ENCODE measurements at places on chromosomes 13 and 19. TPM values are rescaled to one million over a fixed set of nuclear protein-coding genes. Genes with fewer than 3 reads are reported as not detected.

DNA sequence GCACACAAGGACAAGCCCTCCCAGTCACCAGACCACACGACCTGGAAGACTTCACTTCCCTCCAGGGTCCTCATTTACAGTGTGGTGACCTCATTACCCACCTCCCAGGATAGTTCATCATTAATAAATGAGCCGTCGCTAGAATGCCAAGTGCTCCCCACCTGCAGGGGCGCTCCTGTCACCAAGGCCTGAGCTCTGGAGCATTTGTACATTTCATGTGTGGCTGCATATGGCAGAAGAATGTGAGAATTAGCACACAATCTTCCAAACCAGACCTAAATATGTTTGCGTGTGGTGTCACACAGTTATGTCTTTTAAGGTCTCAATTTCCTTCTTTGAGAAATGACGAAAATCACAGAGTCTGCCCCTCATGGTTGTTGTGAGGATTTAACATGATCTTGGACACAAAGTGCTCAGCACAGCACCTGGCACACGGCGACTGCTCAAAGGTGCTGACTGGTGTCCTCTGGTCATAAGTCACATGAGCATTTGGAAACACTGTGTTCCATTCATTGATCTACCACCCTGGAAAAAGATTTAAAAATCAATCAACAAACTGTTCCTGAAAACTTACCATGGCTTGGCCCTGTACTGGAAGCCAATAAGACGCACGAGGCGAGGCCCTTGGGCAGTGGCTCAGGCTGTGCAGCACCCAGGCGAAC is 150.6 kb upstream of the SPACA7 start:
- no peak for DNase-seq
- no peaks in the 10 kb centered on the region for H3K36me3 ChIP-seq
- no peak overlapping the region for H3K27ac ChIP-seq
- no peak overlapping the region for H3K4me3 ChIP-seq
- H3K27me3 ChIP-seq, result no peaks in the 10 kb centered on the region

KLK5 gene
- not detected for total RNA-seq

- DNase-seq, result peak; percentile 34
- H3K27me3 ChIP-seq, result no peaks in the 10 kb centered on the region
- H3K4me1 ChIP-seq, result no peaks in the 10 kb centered on the region
Measured at GRCh38 chr13:105139380-105140285, 1395.8 kb downstream of the EFNB2 start.

DNA sequence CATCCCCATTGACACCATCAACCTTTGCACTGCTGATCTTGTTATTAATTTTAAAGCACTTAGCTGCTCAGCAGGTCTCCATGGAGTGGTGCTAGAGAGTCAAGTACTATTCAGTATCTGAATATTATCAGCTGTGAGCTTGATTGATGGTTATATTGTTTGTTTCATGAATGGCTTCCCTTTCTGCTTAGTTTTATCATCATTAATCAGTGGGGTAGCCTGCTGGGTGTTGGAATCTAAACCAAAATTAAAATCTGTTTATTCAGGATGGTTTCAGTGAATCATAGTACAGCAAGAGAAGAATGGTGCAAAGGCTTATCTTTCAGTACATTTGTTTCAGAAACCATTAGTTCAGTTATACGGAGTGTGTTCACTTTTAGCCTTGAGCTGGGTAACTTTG is 42.5 kb upstream of the SCEL start:
- no peak for DNase-seq
- H3K4me3 ChIP-seq, result no peak overlapping the region
- H3K27ac ChIP-seq, result no peak overlapping the region
- H3K27me3 ChIP-seq, result no peaks in the 10 kb centered on the region

GRCh38 chr19:47323872-47324271 is 8.1 kb upstream of the C5AR2 start:
- H3K27ac ChIP-seq, result no peak overlapping the region
- no peaks in the 10 kb centered on the region for H3K4me1 ChIP-seq
- DNase-seq, result no peak
- no peaks in the 10 kb centered on the region for H3K27me3 ChIP-seq

PGLYRP1 gene
- total RNA-seq, result not detected

DNA sequence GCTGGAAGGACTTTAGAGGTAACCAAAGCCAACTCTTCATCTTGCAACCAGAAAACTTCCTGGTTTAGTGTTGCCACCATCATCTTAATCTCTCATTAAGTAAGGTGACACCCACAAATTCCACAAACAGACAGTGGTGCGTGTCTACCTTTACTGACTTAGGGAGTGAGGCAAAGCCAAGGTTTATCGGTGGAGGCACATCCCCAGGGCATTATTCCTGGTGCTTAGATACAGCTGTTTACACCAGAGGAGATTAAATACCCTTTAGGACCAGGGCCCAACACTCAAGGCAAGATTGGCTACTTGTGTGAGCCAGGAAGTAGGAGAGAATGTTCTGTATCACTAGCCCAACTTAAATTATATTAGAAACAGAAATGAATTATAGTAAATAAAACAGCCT is 9.5 kb downstream of the STOML3 start:
- DNase-seq, result no peak
- no peaks in the 10 kb centered on the region for H3K27me3 ChIP-seq
- no peak overlapping the region for H3K27ac ChIP-seq
- no peak overlapping the region for H3K4me3 ChIP-seq
- H3K36me3 ChIP-seq, result no peaks in the 10 kb centered on the region

MYO16 gene
- total RNA-seq, result not detected

- peaks cover 19% of the 10 kb centered on the region for H3K4me1 ChIP-seq
- no peak for DNase-seq
- no peak overlapping the region for H3K4me3 ChIP-seq
- no peaks in the 10 kb centered on the region for H3K36me3 ChIP-seq
- no peak overlapping the region for H3K27ac ChIP-seq
Measured at GRCh38 chr13:50078231-50078894, 63.1 kb downstream of the KCNRG start.

APOC4 gene
- total RNA-seq, result not detected

DNA sequence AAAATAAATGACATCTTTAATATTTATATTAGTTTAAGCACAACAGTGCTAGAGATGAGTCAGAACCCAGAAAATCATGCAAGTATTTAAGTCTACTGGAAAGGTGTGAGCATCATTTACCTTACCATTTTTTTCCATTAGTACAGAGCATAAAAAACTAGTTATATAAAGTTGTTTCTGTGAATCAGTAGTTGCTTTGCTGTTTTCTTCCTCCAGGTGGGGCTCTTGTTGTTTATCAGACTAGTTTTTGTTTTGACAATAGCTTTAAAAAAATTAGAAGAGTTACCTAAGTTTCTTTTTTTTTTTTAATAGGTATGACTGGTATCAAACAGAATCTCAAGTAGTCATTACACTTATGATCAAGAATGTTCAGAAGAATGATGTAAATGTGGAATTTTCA is 12.7 kb downstream of the SUGT1 start:
- no peaks in the 10 kb centered on the region for H3K4me1 ChIP-seq
- H3K27ac ChIP-seq, result no peak overlapping the region
- H3K4me3 ChIP-seq, result no peak overlapping the region
- H3K27me3 ChIP-seq, result no peaks in the 10 kb centered on the region

DNA sequence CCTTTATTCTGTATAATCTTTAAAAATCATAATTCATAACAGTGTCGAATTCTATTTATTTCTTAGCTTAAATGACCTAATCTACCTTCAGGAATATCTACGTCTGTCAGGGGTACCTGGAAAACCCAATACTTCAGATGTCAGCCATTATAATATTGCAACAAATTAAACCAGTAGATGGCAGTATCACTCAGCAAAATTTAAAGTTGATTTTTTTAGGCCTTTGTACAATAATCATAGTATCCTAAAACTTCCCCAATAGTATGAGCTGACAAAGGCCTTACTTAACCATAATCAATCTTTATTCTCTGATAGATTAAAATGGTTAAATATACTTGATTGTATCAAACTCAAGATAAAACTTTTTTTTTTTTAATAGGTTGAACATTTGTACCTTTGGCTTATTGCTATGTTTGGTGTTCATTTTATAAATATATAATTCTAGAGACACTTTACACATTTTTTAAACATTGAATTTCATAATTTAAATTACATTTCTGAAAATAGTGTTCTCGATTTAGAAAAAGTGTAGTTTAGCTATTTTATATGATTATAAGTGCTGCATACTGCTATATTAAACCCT is 830.2 kb upstream of the SPRY2 start:
- H3K4me1 ChIP-seq, result no peaks in the 10 kb centered on the region
- no peak for DNase-seq
- H3K27me3 ChIP-seq, result no peaks in the 10 kb centered on the region
- no peaks in the 10 kb centered on the region for H3K36me3 ChIP-seq

- no peak overlapping the region for H3K4me3 ChIP-seq
- H3K27me3 ChIP-seq, result no peaks in the 10 kb centered on the region
- DNase-seq, result no peak
- no peaks in the 10 kb centered on the region for H3K4me1 ChIP-seq
- no peaks in the 10 kb centered on the region for H3K36me3 ChIP-seq
- no peak overlapping the region for H3K27ac ChIP-seq
Measured at GRCh38 chr19:15210323-15210781, 9.6 kb upstream of the NOTCH3 start.

ZNF667 gene
- not detected for total RNA-seq

- no peaks in the 10 kb centered on the region for H3K4me1 ChIP-seq
- no peak for DNase-seq
- H3K27me3 ChIP-seq, result no peaks in the 10 kb centered on the region
- H3K27ac ChIP-seq, result no peak overlapping the region
Measured at GRCh38 chr13:25018729-25019115, 77.2 kb upstream of the PABPC3 start.

- H3K4me1 ChIP-seq, result peaks cover 33% of the 10 kb centered on the region
- DNase-seq, result no peak
- H3K4me3 ChIP-seq, result no peak overlapping the region
- no peaks in the 10 kb centered on the region for H3K27me3 ChIP-seq
Measured at GRCh38 chr13:80039000-80039399, 301.9 kb downstream of the SPRY2 start.

DNA sequence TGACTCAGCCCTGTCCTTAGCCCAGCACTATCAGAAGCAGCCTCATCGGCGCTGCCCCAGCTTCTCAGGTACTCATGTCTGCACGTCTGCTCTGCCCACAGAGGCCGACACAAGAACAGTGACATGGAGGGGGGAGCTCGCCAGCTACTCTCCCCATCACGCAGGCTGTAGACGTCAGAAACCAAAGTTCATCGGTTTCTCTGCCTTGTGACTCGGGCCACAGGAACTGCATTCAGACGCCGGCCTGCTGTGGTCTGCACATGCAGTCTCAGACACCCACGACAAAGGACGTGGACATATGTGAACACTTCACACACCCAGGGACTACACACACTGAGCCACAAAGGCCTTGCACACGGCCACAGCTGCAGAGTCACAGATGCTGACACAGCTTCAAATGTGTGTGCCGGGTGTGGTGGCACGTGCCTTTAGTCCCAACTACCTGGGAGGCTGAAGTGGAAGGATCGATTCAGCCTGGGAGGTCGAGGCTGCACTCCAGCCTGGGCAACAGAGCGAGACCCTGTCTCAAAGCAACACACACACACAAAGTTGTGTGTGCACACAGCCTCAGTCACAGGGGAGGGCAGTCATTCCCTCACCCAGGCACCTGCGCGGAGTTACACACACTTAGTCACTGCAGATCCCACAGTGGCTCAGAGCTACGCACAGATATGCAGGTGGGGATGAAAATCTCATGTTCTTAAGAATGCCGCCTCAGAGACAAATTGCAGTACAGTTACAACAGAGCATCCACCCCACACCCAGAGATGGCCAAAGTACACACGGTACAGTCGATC is 4.9 kb upstream of the ZFP36 start:
- peaks cover 59% of the 10 kb centered on the region for H3K4me1 ChIP-seq
- no peaks in the 10 kb centered on the region for H3K36me3 ChIP-seq
- peak overlapping the region; percentile 51 for H3K4me3 ChIP-seq
- peak overlapping the region; percentile 84 for H3K27ac ChIP-seq
- peak; percentile 96 for DNase-seq

GRCh38 chr13:99737481-99738245 is 233.9 kb downstream of the ZIC5 start:
- H3K4me3 ChIP-seq, result no peak overlapping the region
- H3K27ac ChIP-seq, result no peak overlapping the region
- no peak for DNase-seq
- no peaks in the 10 kb centered on the region for H3K4me1 ChIP-seq

GRCh38 chr19:13076320-13076719 is 26.3 kb downstream of the LYL1 start:
- DNase-seq, result no peak
- no peak overlapping the region for H3K27ac ChIP-seq
- H3K27me3 ChIP-seq, result no peaks in the 10 kb centered on the region
- H3K36me3 ChIP-seq, result no peaks in the 10 kb centered on the region

DNA sequence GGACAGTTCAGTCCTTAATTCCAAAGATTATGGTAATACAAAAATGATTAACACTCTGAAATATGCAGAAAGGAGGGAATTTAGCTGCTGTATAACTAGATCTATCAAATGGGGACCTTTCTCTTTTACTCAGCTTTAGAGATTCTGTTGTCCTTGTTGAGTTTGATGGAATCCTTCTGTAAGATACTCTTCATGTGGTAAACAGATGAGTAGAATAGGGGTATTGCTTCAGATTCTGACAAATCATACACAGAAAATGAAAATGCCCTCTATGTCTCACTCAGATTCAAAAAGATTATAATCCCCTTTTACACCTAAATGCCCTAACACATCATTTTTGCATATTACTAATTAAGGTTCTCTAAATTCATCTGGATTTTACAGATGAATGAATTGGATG is 50.7 kb downstream of the ARHGAP35 start:
- DNase-seq, result no peak
- H3K36me3 ChIP-seq, result no peaks in the 10 kb centered on the region
- H3K4me3 ChIP-seq, result no peak overlapping the region

DNA sequence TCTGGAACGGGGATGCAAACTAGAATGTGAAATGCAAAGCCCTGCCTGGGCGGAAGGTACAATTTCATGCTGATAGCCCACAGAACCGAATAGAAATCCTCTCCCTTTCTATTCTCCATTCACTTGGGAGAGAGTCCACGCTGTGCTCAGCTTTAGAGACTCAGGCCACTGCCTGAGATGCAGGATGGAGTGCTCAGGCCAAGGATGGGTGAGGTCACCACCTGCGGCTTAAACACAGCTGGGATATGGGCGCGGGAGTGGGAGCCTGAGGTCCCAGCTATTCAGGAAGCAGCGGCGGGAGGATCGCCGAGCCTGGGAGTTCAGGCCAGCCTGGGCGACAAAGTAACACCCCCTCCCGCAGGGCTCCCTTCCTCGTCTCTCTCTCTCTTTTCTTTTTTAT is 446 bp upstream of the ZNF83 start:
- no peak overlapping the region for H3K27ac ChIP-seq
- H3K4me3 ChIP-seq, result peak overlapping the region; percentile 35
- no peaks in the 10 kb centered on the region for H3K36me3 ChIP-seq
- H3K4me1 ChIP-seq, result peaks cover 5% of the 10 kb centered on the region
- DNase-seq, result peak; percentile 72
